HepG2 (cell line): ENCODE measurements at places on chromosomes 5 and 9. TPM values are rescaled to one million over a fixed set of nuclear protein-coding genes. Genes with fewer than 3 reads are reported as not detected.

- H3K36me3 ChIP-seq = no peaks in the 10 kb centered on the region; the same call in 1 of the 2 replicates
- DNase-seq = no peak
- H3K27me3 ChIP-seq = no peaks in the 10 kb centered on the region
- H3K27ac ChIP-seq = no peak overlapping the region
- H3K4me1 ChIP-seq = peaks cover 9% of the 10 kb centered on the region
Observed at GRCh38 chr5:52947208-52947607, 41.9 kb upstream of the ITGA2 start.

DNA sequence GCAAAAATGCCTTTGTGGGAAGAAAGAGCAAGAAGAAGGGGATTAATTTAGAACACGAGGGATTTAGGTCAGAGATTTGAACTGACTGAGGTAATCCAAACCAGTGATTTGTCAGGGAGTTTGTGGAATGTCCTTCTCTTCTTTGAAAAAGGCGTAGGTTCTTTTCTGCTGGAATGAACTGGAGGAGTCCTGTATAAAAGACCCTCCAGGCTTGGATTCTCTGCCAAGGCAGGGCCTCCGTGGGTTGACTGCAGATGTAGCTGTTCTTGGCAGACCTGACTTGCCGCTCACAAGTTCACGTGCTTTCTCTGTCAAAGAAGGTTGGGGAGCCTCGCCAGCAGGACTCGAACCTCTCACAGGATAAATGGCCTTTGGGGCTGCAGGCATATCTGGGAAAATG lies 62.8 kb upstream of the STC2 start:
- no peak overlapping the region for H3K4me3 ChIP-seq
- H3K36me3 ChIP-seq = no peaks in the 10 kb centered on the region
- H3K27me3 ChIP-seq = no peaks in the 10 kb centered on the region
- DNase-seq = no peak

DNA sequence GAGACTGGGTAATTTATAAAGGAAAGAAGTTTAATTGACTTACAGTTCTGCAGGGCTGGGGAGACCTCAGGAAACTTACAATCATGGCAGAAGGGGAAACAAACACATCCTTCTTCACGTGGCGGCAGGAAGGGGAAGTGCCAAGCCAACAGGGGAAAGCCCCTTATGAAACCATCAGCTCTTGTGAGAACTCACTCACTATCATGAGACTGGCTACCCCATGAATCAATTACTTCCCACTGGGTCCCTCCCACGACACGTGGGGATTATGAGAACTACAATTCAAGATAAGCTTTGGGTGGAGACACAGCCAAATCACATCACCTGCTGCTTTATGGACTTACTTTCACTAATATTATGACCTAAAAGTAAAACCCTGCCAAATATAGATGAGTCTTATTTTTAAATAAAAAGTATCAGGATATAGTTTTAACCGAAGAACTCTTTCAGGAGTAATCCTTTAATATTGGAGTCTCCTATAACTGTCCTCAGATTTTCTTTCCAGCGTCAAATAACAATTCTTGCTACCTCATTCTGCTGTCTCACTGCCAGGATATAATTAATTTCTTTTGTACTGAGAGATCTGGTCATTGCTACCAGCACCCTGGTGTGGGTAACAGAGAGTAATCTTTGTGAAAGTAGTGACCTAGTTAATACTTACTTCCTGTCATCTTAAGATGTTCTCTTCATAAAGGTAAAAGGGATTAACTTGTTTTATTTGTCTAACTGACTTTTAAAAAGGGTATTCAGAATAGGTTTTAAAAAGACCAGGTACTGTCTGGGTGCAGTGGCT lies 68.6 kb downstream of the NLN start:
- no peak overlapping the region for H3K4me3 ChIP-seq
- H3K36me3 ChIP-seq = peaks cover 25% of the 10 kb centered on the region

The CTXN3 gene
- total RNA-seq = not detected in 2 replicates

DNA sequence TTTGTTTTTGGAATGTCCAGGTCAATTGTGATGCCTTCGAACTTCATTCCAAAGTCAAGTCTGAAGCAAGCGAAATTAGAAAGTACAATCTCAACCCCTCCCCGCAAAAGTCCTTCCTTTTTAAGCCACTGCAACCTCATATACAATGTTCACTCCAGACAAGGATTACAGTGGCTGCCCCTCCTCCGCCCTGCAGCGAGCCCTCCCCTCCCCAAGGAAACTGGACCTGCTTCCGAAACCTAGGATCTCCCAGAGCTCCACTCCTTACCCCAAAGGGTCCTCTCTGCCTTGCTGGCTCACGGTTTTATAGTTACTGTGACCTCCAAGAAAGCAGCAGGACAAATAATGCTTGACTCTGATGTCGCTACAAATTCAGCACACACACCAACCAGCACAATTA lies 10.4 kb downstream of the LRRC14B start:
- H3K27ac ChIP-seq = no peak overlapping the region
- peaks cover 29% of the 10 kb centered on the region; the same call in 2 of the 3 replicates for H3K36me3 ChIP-seq
- no peak for DNase-seq
- H3K4me3 ChIP-seq = no peak overlapping the region

DNA sequence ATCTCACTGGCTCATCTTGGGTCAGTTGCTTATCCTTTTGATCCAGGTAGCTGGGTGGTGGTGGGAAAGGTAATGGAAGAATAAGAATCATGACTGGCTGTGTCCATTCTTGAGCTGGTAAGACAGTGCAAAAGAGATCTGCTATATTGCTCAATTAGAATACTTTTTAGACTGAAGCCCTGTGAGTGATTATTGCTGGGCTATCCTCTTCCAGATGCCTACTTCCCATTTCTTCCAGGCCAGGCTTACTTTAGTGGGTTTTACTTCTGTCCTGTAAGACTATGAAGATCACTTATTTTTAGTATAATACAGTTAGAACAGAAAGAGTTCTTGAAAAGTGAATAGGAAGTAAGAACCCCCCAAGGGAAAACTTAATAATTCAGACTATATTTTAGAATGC lies 7.2 kb downstream of the MARCHF6 start:
- no peak overlapping the region for H3K27ac ChIP-seq
- H3K36me3 ChIP-seq = 0 out of 3 replicates have a peak, but pooled peaks cover 3% of the 10 kb centered on the region

- no peak overlapping the region for H3K4me3 ChIP-seq
- H3K27ac ChIP-seq = no peak overlapping the region
- no peak for DNase-seq
- H3K4me1 ChIP-seq = peaks cover 26% of the 10 kb centered on the region
- no peaks in the 10 kb centered on the region for H3K36me3 ChIP-seq
- H3K27me3 ChIP-seq = peaks cover 37% of the 10 kb centered on the region
Observed at GRCh38 chr9:36141288-36141687, 4.8 kb downstream of the GLIPR2 start.

GRCh38 chr5:124195411-124195810 lies 551.0 kb downstream of the ZNF608 start:
- H3K4me3 ChIP-seq = no peak overlapping the region
- DNase-seq = no peak
- no peak overlapping the region for H3K27ac ChIP-seq
- H3K36me3 ChIP-seq = no peaks in the 10 kb centered on the region

The ZNF483 gene
- 9.5 and 15.7 TPM in 2 replicates for total RNA-seq

The FLT4 gene
- total RNA-seq = not detected in 2 replicates

The CDO1 gene
- 4.4 and 5.3 TPM in 2 replicates for total RNA-seq

- DNase-seq = no peak
- H3K4me1 ChIP-seq = 0 out of 2 replicates have a peak, but pooled peaks cover 9% of the 10 kb centered on the region
- no peaks in the 10 kb centered on the region for H3K27me3 ChIP-seq
- H3K27ac ChIP-seq = no peak overlapping the region
Observed at GRCh38 chr9:76638001-76638400, 126.2 kb upstream of the PCA3 start.

DNA sequence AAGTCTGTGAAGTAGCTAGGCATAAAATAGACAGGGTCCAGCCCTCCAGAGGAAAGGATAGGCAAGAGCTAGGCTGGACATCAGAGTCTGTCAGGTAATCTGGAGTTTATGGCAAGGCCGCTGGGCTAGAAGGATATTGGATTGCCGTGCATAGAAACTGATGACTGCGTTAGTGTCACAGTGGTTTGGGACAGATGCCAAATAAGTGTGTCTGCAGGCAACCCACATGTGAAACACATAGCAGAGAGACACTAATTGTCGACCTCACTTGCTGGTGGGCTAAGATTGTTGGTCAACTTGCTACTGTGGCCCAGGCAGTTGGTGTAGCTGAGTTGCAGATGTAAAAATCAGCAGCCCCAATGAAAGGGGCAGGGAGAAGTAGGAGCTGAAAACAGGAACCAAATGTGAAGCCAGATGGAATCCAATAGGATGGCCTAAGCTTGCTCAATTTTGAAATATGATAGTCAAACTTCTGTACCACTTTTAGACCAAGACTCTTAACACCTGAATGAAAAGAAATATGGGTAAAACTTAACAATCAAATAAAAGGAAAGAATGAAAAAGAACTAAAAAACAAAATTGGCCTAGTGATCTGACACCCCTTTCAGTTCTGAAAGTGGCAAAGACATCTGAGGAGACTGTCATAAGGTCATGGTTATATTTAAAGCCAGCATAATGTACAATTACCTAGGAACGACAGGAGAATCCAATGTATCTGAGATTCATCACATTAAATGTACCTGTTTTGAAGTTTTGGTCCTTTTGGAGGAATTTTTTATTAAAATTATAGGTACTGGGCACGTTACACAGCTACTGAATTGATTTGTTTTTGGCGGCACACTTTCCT lies 243.3 kb upstream of the ACTBL2 start:
- H3K27me3 ChIP-seq = no peaks in the 10 kb centered on the region
- no peak for DNase-seq
- no peak overlapping the region for H3K27ac ChIP-seq
- H3K4me3 ChIP-seq = no peak overlapping the region
- no peaks in the 10 kb centered on the region for H3K4me1 ChIP-seq
